ENCODE measurements at places on chromosomes 11 and 22. TPM values are rescaled to one million over a fixed set of nuclear protein-coding genes. Genes with fewer than 3 reads are reported as not detected.

DNA sequence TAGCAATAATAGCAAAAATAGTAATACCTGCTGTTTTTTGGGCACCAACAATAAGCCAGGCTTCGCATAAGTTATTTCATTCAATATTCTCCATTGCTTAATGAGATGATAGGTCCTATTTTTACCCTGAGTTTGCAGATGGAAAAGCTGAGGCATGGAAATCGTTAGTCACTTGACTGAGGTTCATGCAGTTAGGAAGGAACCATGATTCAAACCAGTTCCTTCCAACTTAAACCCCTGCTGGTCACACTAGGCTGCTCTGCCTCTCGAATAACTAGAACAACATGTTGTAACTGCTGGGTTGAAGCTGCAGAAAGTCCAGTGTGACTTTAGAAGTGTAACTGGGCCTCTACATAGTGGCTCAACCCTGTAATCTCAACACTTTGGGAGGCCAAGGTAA is 69.3 kb downstream of the SEZ6L start:
- DNase-seq: no peak

- DNase-seq: no peak
Observed at GRCh38 chr11:122363296-122363695, 247.3 kb upstream of the BLID start.

The FAM83F gene
- total RNA-seq: 8.0 TPM

DNA sequence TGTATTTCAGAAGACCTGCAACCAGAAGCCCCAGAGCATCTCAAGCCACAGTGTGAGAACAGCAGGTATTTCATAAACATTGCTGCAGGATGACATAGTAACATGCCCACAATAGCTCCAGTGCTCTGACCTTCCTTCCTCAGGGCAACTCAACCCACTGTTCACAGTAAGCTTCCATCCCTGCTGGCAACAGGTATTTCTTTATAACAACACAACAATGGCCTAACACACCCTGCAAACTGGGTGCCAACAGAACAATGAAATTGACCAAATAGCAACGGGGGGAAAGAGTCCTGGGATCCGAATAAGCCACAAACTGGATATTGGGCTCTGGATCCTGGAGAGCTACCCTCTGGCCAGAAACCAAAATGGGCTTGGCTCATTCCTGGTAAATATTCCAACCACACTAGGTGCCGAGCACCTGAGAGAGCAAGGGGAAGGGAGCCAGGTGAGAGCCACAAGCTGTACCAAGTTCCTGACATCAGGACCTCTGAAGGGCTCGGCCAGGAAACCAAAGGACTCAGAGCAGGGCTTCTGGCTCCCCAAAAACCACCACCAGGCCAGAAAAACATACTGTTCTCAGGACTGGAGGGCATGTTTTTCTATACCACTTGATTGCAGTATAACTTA is 99.5 kb downstream of the MICAL3 start:
- DNase-seq: no peak

- no peak for DNase-seq
Observed at GRCh38 chr22:48919187-48919590, 908.5 kb downstream of the BRD1 start.

The CCDC87 gene
- total RNA-seq: 0.42 TPM

The PCF11 gene
- 77.1 TPM for total RNA-seq

The MMP12 gene
- total RNA-seq: not detected

- no peak for DNase-seq
Observed at GRCh38 chr11:110565357-110566336, 135.9 kb downstream of the FDX1 start.

- DNase-seq: no peak
Observed at GRCh38 chr11:114174712-114175495, 115.4 kb downstream of the ZBTB16 start.

The BRSK2 gene
- 4.9 TPM for total RNA-seq

- no peak for DNase-seq
Observed at GRCh38 chr11:127677660-127678425, 677.3 kb upstream of the KIRREL3 start.
